Heart left ventricle (tissue), 16 donors: ENCODE measurements at places on chromosomes 13 and 19. TPM values are rescaled to one million over a fixed set of nuclear protein-coding genes. Genes with fewer than 3 reads are reported as not detected.
A peak's percentile ranks its signal among the peaks of the same experiment; 100 is the strongest.

Gene NLRP5
- total RNA-seq = not detected

- DNase-seq = no peak
Measured at GRCh38 chr19:48466561-48467325, 2.4 kb upstream of the CYTH2 start.

DNA sequence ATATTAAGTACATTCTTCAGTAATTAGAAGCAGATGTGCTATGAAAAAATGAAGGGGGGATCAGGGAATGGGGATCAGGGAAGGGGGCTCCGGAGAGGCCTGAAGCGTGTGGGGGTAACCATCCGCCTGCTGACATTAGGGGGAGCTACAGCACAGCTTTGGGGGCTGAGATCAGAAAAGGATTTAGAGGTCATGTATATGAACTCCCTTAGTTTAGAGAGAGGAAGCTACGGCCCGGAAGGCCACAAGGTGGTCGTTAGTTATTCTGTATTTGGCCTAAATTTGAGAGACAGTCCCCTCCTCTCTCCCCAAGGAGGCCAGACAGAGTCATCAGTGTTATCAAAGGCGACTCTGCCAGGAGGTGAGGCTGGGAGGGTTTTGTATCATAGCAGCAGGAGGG, 99.0 kb downstream of the TM9SF2 start:
- DNase-seq = no peak

- no peak for DNase-seq
Measured at GRCh38 chr13:22162889-22163288, 492.0 kb downstream of the FGF9 start.

GRCh38 chr19:3807131-3807480, 20.9 kb upstream of the MATK start:
- no peak for DNase-seq

Gene PODNL1
- 1.6 TPM for total RNA-seq

- DNase-seq = peak; percentile 84
Measured at GRCh38 chr19:532561-533363, 1.2 kb downstream of the CDC34 start.

Gene ZNF723
- total RNA-seq = not detected
